HFFc6 (cell line): ENCODE measurements at places on chromosomes 5 and 9.

DNA sequence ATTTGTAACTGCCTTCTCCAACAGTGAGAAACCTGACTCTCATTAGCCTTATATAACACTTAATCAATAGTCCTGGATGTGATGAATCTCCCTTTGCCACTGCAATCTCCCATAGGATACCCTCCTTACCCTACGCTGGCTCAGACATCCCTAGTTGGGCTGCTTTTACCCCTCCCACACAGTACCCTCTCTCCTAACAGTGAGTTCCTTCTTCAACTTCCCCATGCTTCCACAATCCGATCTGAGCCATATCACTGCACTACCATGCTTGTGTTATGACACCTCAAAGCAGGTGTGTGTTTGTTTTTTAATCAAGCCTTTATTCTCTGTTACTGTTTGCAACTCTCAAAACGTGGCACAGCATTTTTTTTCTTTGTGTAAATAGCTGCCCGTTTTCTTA lies 60.5 kb upstream of the C9orf72 start:
- DNase-seq: no peak

- peak; percentile 74 for DNase-seq
Observed at GRCh38 chr9:14415947-14416346, 102.0 kb upstream of the NFIB start.

GRCh38 chr5:91910247-91910646 lies 527.1 kb upstream of the ARRDC3 start:
- DNase-seq: no peak

GRCh38 chr9:86792136-86792535 lies 155.2 kb downstream of the GAS1 start:
- peak; percentile 3 for DNase-seq

DNA sequence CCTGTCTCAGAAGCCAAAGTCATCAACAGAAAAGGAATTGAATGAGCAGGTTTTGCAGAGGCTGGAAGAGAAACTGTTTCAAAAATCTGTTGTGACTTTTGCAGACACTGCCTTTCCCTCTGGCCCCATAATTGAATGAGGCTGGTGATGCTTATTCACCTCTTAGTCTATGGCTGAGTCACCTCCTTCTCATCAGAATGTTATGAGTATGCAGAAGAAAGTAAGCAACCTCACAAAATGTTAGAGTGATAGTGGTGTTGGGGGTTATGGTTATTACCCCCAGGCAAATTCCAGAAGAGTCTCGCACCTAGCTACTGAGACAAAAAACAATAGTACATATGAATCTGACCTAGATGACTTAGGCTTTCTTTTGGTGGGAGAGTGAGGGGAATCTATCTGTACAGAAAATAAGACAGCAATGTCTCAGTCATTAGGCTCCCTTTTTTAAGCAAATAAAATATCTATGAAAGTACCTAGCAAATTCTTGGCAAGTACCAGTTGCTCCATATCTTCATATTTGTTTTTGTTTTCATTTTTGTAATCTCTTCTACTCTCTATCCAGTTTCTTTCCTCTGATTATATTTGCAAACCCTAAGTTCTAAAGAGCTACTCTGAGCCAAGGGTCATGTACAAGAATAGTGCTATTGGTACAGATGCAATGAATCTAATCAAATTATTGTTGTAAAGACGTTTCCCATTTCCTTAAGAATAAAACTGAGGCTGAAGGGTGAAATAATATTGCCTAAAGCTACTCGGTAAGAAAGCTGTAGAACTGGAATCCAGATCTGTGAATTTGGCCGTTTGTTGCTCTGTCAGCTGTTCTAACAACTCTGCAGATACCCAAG lies 498.1 kb upstream of the TNC start:
- DNase-seq: peak; percentile 97

- peak; percentile 85 for DNase-seq
Observed at GRCh38 chr5:124650951-124651662, 95.3 kb downstream of the ZNF608 start.

- no peak for DNase-seq
Observed at GRCh38 chr5:124341066-124341858, 405.2 kb downstream of the ZNF608 start.

- DNase-seq: no peak
Observed at GRCh38 chr9:26891726-26892125, 876 bp downstream of the CAAP1 start.

- no peak for DNase-seq
Observed at GRCh38 chr5:136143763-136144162, 11.1 kb downstream of the SMAD5 start.

GRCh38 chr5:73485715-73486114 lies 12.5 kb upstream of the BTF3 start:
- DNase-seq: no peak

DNA sequence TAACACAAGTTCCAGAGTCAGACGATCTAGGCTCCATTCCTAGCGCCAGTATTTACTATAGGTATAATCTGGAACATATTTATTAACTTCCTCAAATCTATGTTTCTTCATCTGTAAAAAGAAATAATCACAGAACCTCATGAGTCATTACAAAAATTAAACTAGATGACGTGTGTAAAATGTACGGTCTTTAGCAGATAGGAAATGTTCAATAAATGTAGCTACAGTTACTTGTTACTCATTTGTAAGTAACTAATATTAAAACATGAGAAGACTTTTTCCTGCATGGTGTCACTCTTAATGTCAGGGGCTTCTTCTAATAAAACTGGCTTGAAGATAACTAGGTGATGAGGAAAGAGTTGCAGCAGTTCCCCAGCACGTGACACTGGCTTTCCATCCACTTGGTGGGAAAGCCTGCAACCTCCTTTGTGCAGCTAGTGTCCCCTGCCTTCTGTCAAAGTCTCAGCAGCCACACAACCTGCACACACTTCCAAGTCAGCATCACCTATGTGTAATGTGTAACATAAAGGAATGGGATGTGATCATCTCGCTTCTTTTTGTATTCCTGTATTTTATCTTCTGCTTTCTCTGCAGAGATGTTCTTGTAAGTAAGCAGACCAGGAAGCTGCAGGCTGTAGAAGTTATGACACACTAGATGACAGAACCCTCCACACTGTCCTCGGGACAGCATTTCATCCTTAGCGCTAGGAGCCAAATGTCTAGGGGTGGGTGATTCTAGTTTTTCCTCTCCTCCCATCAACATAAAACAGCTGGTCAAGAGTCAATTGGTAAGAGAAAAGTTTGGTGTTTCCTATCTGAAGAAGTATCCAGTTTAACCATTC lies 1.8 kb upstream of the JAKMIP2 start:
- no peak for DNase-seq

DNA sequence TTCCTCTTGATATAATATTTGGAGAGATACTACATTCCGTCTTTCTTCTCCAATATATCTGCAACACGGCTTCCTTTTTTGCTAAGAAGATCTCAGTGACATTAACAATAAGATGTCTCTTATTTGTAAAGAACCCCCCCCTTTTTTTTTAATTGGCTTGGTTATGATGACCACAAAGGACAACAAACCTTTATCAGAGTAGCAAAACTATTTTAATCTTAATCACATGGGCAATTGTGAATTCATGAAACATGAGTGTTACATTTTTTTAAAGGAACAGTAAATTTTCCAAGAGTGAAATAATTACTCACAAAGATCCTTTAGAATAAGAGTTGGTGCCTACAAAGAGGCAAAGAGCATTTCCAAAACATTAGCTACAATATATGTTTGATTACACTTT lies 554.1 kb downstream of the MAT2B start:
- DNase-seq: no peak

DNA sequence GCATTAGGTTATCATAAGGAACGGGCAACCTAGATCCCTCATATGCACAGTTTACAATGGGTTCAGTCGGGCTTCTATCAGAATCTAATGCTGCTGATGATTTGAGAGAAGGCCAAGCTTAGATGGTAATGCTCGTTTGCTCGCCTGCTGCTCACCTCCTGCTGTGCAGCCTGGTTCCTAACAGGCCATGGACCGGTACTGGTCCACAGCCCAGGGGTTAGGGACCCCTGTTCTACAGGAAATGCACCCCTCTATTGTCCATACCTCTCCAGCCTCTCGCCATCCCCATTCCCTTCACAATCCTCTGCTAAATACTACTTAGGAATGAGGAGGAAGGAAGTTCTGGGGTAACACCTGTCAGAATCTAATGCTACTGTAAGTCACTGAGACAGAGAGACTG lies 75.1 kb downstream of the OXCT1 start:
- DNase-seq: no peak

- no peak for DNase-seq
Observed at GRCh38 chr5:125987677-125988255, 435.4 kb upstream of the GRAMD2B start.

GRCh38 chr9:81656004-81656403 lies 33.3 kb downstream of the TLE1 start:
- DNase-seq: no peak

DNA sequence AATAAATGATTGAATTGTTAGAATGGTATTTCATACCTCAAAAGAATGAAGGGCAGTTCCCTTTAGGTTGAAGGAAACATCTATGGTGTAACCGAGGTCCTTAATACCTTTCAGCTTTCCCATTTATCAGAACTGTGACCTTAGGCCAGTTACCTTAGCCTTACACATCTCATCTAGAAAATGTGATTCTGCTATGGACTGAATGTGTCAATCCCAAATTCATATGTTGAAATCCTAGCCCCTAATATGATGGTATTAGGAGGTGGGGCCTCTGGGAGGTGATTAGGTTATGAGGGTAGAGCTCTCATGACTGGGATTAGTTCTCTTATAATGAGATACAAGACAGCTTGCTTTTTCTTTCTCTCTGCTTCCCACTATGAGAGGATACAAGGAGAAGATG lies 441.9 kb downstream of the PLK2 start:
- DNase-seq: no peak

DNA sequence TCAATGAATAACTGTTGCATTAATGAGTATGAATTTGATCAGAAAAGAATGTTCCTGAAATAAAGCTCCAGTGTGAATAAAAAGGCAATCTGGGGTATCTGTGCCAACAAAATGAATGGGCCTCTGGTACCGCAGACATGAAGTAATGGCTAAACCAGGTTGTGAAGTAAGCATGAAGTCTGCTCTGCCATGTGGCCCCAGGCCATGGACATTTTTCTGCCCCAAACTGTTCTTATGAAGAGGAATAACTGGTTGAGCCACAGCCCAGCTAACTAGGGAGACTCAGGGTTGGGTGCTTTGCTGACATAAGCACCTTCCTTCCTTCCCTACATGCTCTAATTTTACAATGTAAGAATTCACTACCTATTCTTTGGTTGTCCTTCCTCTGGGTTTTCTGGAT lies 147.4 kb upstream of the LRRTM2 start:
- DNase-seq: no peak

- no peak for DNase-seq
Observed at GRCh38 chr5:180297587-180298282, 5.9 kb upstream of the MAPK9 start.

- DNase-seq: no peak
Observed at GRCh38 chr5:935510-936084, 42.9 kb downstream of the TRIP13 start.
